ENCODE measurements at places on chromosomes 1 and 21.

DNA sequence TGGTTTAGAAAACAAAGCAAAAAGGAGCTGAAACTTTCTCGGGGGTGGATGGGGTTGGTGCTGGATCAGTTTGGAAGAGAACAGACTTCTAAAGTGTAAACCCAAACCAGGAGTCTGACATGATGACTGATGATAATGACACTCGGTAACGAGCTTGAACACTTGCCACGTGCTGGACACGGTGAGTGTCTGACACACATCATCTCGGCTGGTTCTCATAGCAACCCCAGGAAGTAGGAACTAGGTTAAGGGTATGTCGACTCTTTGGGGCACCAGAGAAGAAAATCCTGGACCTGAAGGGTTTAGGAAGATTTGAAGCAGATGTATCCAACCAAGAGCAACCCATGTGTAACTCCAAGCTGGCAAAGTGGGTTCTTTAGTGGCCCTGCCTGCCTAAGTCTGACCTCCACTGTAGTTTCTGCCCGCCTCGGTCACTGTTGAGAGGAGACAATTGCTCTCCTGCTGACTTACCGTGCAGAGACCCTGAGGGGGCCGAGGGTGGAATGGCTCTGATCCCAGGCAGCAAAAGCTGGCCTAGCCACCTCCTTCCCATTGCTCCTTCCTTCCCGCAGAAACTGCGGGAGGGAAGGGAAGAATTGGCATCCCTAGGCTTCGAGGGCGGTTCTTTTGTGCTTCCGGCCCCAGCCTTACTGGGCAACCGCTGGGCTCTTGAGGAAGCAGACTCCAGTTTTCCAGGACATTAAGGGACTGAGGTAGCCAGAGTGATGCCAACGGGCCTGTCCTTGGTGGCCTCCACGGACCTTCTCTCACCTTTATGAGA lies 156.0 kb downstream of the TOMM20 start:
- DNase-seq: no peak

- DNase-seq: no peak
Observed at GRCh38 chr1:234617131-234617985, 7.4 kb upstream of the IRF2BP2 start.

GRCh38 chr1:11736746-11737639 lies 1.1 kb downstream of the AGTRAP start:
- DNase-seq: no peak

GRCh38 chr1:42930178-42931107 lies 28.2 kb downstream of the SLC2A1 start:
- DNase-seq: no peak

DNA sequence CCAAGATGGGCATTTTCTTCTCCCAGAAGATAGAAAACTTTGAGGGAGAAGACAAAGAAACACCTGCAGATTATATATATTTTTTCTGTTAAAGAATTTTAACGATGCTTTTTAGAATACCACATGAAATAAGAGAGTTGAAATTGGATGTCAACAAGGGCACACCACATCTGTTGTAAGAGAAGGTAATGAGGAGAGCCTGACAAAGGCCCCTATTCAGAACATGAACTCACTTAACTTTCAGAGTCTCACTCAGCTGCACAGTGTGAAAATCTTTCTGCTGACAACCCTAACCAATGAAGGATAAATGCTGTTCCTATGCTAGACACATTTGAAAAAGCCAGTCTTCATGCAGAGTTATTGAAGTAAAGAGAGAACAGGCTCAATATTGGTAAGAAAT lies 7.3 kb downstream of the KRTAP22-2 start:
- DNase-seq: no peak

GRCh38 chr1:242764161-242764560 lies 239.7 kb upstream of the PLD5 start:
- no peak for DNase-seq

DNA sequence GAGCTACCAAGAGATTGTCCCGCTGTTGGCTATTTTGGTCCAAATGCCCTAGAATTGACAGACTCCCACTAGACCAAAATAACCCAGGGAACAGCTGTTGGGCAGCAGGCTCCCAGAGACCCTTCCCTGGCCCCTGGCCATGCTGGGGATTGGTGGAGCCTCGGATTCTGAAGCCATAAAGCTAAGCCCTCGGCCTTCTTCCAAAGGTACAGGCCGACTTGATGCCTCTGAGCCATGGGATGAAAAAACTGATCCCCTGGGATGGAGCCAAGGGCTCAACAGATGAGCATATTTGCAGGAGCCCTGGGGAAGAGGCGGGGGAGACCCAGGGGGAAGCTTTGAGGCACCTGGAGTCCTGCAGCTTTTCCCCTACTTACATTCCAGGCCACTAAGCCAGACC lies 1.0 kb upstream of the LRRC38 start:
- DNase-seq: no peak

GRCh38 chr1:47756411-47756810 lies 240.8 kb downstream of the TRABD2B start:
- DNase-seq: no peak

DNA sequence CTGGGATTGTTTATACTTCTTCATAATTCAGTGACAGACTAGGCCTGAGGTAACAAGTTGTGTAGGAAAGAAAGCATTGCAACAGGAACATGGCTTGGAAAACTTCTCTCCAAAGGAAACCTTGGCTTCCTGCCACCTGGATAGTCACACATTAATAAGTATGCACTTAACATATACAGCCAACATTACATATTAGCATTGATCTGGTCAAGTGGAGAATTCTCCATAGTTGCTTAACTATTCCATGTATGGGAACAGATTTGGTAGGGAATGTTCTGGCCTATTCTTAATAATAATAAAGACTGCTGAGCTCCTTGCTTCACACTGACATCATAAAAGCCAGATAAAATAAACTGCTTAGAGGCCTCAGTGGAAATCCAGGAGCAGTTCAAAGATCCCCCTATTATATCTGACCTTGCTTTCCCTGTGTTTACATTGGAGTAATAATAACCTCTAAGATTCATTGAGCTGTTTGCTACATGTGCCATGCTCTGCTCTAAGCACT lies 27.2 kb upstream of the NFIA start:
- no peak for DNase-seq

GRCh38 chr1:102875756-102876155 lies 232.6 kb downstream of the COL11A1 start:
- DNase-seq: no peak

DNA sequence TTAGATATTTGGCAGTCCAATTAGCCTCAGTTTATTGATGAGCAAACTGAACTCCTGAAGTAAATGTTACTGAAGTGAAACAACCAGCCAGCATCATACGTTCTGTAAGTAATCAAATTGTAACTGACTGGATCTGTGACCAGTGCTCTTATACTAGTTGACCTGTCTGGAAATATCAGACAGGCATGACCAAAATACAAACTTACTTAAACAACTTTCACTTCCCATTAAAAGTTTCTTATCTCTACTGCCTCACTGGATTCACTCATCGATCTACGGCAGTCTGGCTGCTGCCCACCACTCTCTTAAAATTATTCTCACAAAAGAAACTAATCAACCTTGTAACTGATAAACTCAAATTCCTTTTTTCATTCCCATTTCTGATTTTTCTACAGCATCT lies 56.4 kb downstream of the WDR3 start:
- DNase-seq: no peak

GRCh38 chr1:236516929-236517704 lies 6.7 kb upstream of the LGALS8 start:
- no peak for DNase-seq

DNA sequence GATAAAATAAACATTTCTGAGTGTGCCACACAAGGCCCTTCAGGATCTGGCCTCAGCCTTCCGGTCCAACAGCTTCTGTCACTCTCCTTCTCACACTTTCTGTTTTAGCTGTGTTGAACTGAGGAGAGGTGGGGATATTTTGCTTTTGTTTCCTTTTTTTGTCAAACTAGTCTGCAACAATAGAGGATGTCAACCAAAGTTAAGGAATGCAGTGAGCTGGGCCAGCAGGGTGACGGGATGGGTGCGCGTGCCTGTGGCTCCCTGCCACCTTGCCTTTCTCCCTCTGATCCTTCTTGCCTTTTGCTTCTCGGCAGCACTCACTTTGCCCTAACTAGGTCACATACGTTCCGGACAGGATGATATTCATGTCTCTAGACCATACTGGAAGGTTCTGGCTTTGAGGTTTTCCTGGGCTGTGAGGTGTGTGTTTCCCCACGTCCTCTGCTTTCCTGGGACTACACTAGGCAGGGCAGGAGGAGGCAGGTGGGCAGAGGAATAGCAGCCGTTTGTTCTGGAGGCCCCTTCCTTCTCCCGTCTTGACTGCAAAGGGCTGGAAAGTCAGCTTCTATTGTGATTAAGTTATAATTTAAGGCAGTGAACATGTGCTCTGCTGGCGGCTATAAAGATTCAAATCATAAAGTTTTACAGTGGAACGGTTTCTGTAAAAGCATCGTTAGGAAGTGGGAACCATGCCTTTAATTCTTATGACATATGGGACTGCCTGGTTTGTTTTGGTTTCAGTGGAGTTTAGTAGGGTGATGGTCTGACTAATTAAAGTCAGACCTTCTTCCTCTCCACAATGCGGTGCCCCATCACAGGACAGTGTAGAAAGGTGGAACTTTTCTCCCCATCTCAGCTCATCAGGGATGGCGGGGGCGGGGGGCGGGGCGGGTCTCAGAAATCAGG lies 67.8 kb downstream of the RNF220 start:
- DNase-seq: no peak

GRCh38 chr1:222285526-222285925 lies 262.4 kb downstream of the HHIPL2 start:
- DNase-seq: no peak

- DNase-seq: no peak
Observed at GRCh38 chr1:27148591-27148990, 6.3 kb downstream of the SLC9A1 start.

Data from activated CD8-positive, alpha-beta memory T cell treated with anti-CD3 and anti-CD28 coated beads for 1 hour (primary cell).